ENCODE measurements at places on chromosomes 2 and 18. TPM values are rescaled to one million over a fixed set of nuclear protein-coding genes. Genes with fewer than 3 reads are reported as not detected.
A peak's percentile ranks its signal among the peaks of the same experiment; 100 is the strongest.

OSBPL6 gene
- total RNA-seq, result 6.3 TPM

ACADL gene
- total RNA-seq, result not detected

TCF23 gene
- not detected for total RNA-seq

TGFA gene
- total RNA-seq, result 17.3 TPM

ACVR1 gene
- 31.3 TPM for total RNA-seq

TLX2 gene
- not detected for total RNA-seq

DNA sequence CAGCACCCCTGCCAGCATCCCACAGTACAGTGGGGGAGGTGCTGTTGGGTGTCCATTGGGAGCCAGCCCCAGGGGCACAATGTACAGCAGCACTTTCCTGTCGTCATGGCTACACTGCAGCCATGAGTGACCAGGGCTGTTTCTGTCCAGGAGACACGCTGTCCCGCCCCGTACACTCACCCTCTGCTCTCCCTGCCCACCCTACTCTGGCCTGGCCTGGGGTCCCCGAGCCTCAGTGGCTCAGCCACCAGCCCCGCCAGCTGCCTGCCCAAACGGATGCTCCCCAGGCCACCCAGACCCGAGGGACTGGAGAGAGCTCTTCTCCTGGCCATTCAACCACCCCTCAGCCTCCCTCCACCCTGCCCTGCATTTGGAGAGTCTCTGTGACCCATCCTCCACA, 9.3 kb downstream of the TEKT4 start:
- H3K27ac ChIP-seq, result no peak overlapping the region
- H3K4me1 ChIP-seq, result no peaks in the 10 kb centered on the region

- no peaks in the 10 kb centered on the region for H3K27me3 ChIP-seq
- H3K4me1 ChIP-seq, result peaks cover 20% of the 10 kb centered on the region
- peak; percentile 30 for DNase-seq
- H3K4me3 ChIP-seq, result peak overlapping the region; percentile 40
- H3K36me3 ChIP-seq, result no peaks in the 10 kb centered on the region
- peak overlapping the region; percentile 87 for H3K27ac ChIP-seq
Observed at GRCh38 chr2:128421861-128422311, 103.2 kb upstream of the HS6ST1 start.

DNA sequence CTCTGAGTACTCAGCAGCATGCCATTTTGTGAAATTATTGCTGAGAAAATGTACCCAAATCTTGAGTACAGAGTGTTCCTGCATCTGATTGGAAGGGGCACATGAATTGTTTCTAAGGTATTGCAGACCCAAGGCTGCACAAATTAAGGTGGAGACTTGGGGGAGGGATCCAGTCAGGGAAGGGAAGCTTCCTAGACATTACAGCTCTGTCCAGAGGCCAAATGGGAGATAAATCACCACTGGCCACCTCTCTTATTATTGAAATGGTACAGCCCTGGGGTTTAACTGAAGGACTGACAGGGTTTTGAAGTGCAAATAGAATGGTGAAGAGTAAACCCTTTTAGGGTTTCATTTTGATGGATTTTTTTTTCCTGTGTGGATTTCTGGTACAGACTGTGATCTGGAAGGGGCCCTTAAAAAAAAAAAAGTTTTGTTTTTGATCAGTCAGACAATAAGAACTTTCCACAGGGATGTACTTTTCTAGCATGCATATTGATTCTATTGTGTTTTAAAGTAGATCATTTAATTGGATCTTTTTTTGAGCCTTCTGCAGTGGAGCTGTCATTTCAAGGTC, 119.4 kb downstream of the GREB1L start:
- peaks cover 43% of the 10 kb centered on the region for H3K4me1 ChIP-seq
- no peaks in the 10 kb centered on the region for H3K36me3 ChIP-seq
- DNase-seq, result peak; percentile 9
- no peaks in the 10 kb centered on the region for H3K27me3 ChIP-seq

DNA sequence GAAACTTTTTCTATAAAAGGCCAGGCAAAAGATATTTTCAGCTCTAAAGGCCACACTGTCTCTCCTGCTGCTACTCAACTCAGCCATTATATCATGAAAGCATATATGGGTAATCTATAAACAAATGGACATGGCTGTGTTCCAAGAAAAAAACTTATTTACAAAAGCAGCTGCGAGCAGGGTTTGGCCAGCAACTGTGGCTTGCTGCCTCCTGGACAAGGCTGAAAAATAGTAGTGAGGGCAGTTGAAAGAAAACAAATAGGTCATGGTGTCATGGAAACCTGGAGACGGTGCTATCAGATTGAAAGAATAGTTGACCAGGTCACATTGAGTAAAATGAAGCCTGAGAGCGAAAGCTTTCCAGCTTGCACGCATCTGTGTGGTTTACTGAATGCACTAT, 89.2 kb upstream of the LRATD1 start:
- DNase-seq, result no peak
- H3K4me1 ChIP-seq, result no peaks in the 10 kb centered on the region
- H3K4me3 ChIP-seq, result no peak overlapping the region
- H3K36me3 ChIP-seq, result no peaks in the 10 kb centered on the region

- peak; percentile 7 for DNase-seq
- H3K4me3 ChIP-seq, result no peak overlapping the region
- H3K27ac ChIP-seq, result no peak overlapping the region
- H3K27me3 ChIP-seq, result no peaks in the 10 kb centered on the region
Observed at GRCh38 chr2:174138161-174138560, 110.2 kb downstream of the OLA1 start.

DNA sequence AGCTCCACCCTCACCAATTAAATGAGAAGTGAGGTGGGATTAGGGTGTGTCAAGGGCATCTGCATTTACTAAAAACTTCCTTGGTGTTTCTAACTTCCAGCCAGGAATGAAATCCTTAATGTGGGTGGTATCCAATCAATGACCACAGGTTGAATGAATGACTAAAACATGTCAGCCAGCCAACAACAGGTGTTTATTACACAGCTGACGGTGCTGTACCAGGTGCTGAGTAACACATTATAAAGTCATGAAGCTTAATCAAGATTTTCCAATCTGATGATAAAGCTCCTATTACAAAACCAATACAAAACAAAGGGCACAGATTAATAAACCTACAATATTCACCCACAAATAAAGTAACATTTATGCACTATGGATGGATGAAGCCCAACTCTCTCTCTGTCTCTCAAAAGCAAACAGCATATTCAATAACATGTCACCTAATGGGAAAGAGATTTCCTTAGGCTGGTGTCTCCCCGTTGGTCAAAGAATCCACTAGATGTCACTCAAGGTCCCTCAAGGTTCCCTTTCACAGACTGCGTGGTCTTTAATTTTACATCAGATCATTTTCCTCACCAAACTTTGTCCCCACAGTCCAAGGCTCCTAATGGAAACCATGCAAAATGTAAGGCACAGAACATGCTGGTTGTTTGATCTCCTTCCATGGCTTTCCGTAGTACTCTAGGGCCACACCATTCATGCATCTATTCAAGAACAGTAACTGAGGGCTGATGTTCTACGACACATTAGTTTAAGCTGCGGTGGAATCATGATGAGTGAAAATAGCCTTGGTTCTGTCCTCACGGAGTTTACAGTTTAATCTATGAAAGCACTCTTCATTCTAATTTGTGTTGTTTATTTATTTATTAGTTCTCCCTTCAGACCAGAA, 6.4 kb upstream of the PTPN4 start:
- no peak overlapping the region for H3K4me3 ChIP-seq
- no peaks in the 10 kb centered on the region for H3K36me3 ChIP-seq
- H3K4me1 ChIP-seq, result peaks cover 37% of the 10 kb centered on the region
- peak; percentile 54 for DNase-seq

DNA sequence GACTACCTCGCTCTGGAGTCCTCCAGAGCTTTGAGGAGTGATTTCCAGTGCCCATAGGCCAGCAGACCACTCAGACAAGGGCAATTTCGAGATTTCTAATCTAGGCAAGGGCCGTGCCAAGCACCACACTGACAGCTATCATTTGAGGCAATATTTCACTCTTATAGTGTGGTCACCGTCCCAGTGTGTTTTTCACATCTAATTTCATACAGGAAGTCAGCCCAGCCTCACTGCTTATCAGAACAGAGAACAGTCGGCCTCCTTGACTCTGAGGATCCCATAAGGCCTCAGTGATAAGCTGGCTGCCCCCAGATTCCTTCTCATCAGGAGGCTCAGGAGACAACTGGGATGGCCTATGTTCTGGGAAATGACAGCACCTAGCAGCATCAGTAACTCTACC, 581 bp downstream of the CAPN14 start:
- DNase-seq, result no peak
- H3K27me3 ChIP-seq, result peaks cover 22% of the 10 kb centered on the region
- no peak overlapping the region for H3K27ac ChIP-seq
- no peaks in the 10 kb centered on the region for H3K36me3 ChIP-seq
- no peak overlapping the region for H3K4me3 ChIP-seq
- no peaks in the 10 kb centered on the region for H3K4me1 ChIP-seq

DNA sequence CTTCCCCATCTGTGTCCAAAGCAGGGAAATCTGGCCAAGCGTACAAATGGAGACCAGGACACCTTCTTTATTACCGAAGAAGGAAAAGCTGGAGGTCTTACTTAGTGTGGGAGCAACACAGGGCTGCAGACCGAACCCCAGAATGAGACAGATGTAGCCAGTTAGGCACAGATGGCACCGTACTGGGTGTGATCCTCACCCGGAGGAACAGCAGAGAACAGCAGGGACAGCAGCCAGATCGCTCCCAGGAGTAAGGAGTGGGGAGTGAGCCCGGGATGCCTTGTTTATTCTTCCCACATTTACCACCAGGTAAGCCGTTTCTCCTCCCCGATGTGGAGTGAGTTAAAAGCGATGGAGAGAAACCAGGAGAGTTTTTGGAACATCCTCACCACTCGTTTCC, 150.7 kb upstream of the SPRED2 start:
- no peak overlapping the region for H3K4me3 ChIP-seq
- H3K27ac ChIP-seq, result no peak overlapping the region
- no peaks in the 10 kb centered on the region for H3K27me3 ChIP-seq
- DNase-seq, result no peak
- no peaks in the 10 kb centered on the region for H3K4me1 ChIP-seq

DNA sequence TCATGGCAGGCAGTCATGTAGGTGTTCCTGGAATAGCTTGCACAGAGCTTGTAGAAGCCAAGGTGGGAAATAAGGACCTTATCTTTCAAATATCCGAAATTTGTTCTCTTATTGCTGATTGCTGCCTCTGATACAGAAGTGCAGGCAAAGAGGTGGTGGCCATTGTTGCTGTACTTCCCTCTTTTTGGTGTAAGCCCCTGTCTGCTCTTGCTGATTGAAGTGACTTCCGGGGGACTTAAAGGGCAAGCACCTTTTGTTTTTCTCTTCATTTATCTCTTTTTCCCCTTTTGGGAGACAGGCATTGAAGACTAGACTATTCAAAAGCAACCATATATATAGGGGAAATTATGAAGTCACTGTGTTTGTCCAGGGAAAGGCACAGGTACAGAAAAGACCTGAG, 131.6 kb upstream of the OTX1 start:
- no peak for DNase-seq
- no peaks in the 10 kb centered on the region for H3K27me3 ChIP-seq
- H3K27ac ChIP-seq, result no peak overlapping the region
- H3K4me3 ChIP-seq, result no peak overlapping the region
- peaks cover 20% of the 10 kb centered on the region for H3K36me3 ChIP-seq

- H3K27me3 ChIP-seq, result no peaks in the 10 kb centered on the region
- H3K4me1 ChIP-seq, result no peaks in the 10 kb centered on the region
Observed at GRCh38 chr2:48914477-48915089, 159.1 kb upstream of the LHCGR start.

GRCh38 chr2:28219138-28219537, 173.5 kb upstream of the FOSL2 start:
- DNase-seq, result no peak
- H3K27ac ChIP-seq, result no peak overlapping the region
- H3K27me3 ChIP-seq, result no peaks in the 10 kb centered on the region
- H3K4me1 ChIP-seq, result peaks cover 3% of the 10 kb centered on the region
- H3K36me3 ChIP-seq, result no peaks in the 10 kb centered on the region

DNA sequence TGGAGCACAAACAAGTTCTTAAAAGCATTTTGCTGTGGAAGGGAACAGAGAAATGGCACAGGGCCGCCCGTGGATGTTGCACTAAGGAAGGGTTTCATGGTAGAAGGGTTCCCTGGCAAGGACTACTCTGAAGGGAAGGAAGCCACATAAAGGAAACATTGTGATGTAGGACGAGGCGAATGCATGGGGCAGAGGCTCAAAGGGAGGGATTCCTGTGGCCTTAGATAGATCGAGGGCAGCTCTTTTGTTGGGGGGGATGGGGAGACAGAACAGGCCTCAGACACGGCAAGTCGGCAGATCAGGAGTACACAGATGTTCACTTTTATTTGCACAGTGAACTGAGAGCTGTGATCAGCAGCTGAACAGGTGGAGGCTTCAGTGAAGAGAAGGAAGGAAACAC, 205.4 kb downstream of the SNTG2 start:
- no peak for DNase-seq
- no peaks in the 10 kb centered on the region for H3K36me3 ChIP-seq
- no peak overlapping the region for H3K27ac ChIP-seq
- H3K4me1 ChIP-seq, result no peaks in the 10 kb centered on the region

DNA sequence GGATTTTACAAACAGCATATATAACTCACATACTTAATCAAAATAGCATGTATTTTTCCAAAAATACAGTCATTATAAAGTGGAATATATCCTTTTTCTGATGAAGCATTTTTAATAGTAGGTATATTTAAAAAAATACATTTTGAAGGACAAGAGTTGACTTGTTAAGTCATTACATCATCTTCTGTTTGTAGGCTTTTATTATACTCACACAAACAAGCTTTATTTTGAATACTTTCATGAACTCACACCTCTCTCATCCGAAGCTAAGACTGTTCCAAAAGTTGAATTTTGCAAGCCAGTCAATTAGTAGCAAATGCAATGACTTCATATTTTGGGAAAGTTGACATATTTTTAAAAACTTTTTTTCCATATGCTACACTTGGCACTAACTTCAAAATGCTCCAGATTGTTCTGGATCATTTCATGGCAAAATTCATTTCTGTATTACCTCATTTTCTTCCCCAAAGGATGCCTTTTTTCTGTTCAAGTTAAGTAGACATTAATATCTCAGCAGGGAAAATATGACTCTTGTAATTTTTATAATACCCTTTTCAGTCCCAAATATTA, 68.5 kb upstream of the WDR75 start:
- peaks cover 47% of the 10 kb centered on the region for H3K4me1 ChIP-seq
- H3K27ac ChIP-seq, result no peak overlapping the region
- H3K4me3 ChIP-seq, result no peak overlapping the region
- no peak for DNase-seq

DNA sequence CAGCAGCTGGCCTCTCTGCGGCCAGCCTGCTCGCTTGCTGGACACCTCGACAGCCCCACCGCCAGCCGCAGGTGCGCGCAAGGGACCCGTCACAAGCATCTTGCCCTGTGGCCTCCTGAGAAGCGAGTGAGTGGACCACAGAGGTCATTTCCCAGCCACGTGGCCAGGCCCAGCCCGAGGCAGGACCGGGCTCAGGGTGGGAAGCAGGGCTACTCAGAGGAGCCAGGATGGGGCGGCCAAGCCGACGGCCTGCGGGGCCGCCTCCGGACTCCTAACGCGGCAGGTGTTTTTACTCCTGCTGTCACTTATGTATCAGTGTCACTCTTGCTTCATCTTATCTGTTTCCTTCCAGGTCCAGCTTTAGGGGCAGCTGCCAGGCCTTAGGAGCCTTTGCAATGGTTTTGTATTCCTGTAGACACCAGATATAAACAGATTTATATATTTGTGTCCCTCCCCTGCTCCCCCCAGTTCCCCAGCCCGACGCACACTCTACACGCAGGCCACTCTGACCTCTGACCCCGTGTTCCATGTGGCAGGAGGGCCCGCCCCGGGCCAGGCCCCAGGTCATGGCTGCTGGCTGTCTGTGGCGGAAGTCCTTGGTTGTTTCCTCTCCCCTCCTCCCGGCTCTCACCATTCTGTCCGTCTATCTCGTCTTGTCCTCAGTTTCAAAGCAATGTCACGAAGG, 236.4 kb downstream of the ATAD2B start:
- no peaks in the 10 kb centered on the region for H3K36me3 ChIP-seq
- no peaks in the 10 kb centered on the region for H3K4me1 ChIP-seq
- H3K4me3 ChIP-seq, result no peak overlapping the region
- no peak for DNase-seq
